ENCODE measurements at places on chromosomes 5 and 9.

DNA sequence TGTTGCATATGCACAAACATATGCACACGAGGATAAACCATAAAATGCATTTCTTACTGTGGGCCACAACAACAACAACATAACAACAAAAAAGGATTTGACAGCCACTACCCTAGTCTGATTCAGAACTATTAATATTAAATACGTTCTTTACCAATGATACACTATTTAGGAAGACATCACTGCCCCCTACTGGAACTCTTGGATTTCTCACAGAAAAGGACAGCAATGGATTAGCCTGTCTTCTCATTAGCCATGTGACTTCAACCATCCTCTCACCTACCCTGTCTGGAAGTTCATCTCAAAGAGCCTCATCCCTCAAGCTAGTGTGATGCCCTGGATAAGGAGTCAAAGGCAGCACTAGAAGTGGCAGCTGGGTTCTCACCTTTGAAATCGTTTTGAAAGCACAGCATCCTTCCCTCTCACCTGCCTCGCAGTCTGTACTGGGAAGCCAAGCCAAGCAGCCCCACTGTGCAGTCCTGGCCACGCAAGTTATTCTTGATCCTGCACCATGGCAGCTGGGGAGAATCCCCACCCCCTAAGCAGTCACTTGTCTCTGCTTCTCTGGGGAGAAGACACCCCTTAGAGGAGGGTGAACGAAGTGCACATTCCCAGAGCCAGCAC lies 64.6 kb downstream of the SH3TC2 start:
- DNase-seq = no peak

GRCh38 chr9:706606-707459 lies 134.7 kb upstream of the DMRT1 start:
- peak; percentile 18 for DNase-seq

DNA sequence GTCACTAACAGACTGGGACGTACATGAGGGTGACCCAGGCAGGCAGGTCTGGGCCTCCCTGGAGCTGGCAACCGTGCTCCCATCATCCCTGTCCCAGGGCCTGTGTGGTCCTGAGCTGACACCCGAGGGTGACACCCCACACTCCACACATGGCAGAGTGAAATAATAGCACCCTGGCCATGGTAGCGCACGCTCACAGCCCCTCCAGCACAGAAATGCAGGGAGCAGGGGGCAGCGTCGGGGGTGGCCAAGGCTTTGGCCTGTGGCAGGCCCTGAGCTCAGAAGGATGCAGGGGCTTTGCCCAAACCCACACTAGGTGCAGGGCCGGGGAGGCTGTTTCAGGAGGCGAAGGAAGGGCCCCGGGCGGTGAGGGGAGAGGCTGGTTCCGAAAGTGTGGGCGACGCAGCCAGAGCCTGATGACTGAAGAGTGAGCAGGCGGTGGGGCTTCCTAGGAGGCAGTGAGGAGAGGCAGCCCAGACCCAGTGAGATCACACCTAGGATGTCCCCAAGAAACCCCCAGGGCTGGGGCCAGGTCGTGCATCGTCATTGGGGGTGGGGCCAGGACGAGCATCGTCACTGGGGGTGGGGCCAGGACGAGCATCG lies 12.9 kb downstream of the OR2V2 start:
- DNase-seq = peak; percentile 73

GRCh38 chr5:53239301-53239990 lies 129.9 kb upstream of the MOCS2 start:
- DNase-seq = no peak

DNA sequence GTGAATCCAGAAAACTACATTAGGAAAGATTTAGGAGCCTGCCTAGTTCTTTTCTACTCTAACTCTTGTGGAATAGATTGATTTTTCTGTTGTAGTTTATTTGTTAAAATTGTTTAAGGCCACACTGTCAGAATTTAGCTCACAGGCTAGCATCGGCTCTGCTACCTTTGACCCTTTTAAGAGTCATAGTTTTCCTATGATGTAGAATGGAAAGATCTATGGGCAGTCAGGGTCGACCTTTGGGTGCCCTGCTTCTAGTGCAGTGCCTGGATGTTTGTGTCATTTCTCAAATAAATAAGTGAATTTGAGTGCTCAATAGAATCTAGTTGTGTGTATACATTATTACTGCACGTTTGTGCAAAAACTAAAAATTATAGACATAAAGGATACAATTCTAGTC lies 38.7 kb downstream of the BASP1 start:
- DNase-seq = no peak

DNA sequence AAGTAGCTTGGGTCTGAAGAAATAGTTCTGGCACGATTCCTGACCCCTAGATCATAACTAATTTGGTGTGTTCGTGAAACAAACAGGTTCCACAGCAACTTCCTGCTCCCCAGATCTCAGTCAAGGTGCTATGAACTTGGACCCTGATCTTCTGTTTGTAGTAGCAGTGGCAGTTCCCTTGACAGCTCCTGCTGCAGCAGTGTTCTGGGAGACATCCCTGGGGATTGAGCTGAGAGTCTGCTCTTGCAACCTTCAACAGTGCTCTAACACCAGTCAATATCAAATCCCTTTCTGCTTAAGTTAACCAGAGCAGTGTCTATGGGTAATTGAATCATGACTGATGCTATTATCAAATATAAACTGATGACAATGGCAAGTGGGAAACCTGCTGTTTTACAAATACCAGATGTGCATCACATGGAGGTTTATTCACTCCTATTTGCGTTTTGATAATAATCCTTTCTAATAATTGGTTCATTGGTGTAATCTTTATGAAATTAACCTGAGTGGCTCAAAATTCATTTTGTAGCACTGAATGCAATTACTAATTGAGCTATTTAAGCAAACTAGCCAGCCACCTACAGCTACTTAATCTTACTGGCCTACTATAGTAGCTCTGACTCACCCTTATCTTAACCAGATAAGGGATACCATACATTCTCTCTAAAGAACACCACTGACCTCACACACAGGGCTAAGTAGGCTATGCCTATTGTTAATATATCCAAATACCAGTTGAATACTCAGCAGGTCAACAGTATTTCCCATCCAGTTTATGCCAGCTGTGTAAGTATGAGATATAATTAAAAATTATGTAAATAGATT lies 21.9 kb downstream of the KDM4C start:
- DNase-seq = no peak

- DNase-seq = no peak
These were observed 562 bp downstream of the GSN start for GRCh38 chr9:121268598-121268850.

DNA sequence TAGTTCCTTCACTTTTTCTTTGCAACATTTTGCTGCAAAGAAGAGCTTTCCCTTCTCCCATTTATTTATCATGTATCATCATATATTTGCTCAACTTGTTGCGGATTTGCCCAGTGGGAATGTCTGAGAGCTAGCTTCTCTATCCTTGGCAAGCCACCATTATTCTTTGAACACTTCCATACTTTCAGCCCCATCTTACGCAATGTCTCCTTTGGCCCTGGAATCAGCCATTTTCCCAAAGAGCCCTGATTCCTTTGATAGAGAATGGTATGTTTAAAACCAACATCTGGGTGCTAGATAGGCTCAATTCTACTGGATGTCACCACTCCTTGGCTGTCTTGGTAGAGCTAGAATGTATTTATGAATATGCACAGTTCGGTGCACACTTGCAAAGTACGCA lies 12.6 kb upstream of the SETD9 start:
- DNase-seq = no peak

DNA sequence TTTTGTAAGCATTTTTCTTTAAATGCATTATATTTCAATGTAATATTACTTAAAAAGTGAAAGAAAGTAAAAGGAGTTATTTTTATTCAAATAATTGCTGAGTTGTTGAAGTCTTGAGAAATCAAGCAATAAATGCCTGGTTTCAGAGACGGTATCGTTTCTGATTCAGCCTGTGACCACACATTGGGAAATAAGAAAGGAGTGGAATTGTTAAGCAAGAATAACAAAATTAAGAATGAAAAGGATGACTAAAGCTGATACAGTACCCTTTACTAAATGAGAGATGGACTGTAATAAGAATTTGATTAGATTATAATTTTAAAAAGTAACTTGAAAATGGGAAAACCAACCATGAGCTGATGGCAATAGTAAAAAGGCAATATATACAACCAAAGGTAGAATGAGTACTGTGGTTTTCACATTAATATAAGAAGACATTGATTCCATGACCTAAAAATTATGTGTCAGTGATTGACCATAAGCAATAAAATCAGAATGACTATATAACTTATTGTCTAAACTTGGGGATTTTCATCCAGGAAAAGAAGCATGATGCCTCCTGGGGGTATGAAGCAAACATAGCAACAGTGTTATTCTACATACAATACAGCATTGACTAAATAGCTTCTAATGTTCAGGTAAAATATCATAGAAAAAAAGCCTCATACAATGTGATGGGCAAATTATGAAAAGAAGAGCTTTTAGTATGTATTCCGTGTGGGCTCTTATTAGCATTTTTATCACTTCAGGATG lies 101.9 kb upstream of the PRDM9 start:
- DNase-seq = no peak

DNA sequence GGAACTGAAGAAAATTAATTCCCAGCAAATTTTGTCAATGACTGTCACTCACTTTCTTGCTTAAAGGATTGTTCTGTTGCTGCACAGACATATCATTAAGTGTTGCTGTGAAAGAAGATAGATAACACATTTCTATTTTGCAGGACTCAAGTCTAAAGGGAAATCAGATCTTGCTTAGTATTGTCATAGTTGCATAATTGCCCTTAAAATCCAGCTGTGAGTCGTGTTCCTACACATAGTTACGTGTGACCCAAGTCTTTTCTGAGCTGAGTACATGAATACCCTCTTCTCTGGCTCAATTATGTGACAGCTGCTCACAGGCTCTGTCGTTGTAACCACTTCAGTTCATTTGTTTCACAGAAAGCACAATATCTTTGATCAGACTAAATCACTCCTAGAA lies 390.8 kb downstream of the DTWD2 start:
- DNase-seq = no peak

- DNase-seq = no peak
These were observed 1.3 kb downstream of the FGF1 start for GRCh38 chr5:142684508-142685041.

GRCh38 chr9:114017741-114018715 lies 60.1 kb downstream of the AMBP start:
- no peak for DNase-seq

DNA sequence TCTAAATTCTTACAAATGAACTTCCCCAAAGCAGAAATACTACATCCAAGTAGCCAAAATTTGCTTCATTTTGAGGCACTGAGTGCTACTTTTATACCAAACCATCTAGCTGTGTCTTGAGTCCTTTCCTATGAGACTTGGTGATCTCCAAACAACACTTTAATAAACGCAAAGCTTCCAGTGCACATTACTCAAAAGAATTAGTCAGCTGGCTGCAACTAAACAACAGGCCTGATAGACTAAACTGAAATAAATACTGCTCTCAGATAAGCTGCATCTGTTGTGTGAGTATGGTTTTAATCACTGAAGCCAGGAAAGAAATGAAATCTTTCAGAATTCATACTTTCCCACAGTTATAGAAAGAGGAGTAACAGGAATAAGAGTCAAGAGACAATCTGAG lies 80.3 kb downstream of the VCAN start:
- DNase-seq = no peak

DNA sequence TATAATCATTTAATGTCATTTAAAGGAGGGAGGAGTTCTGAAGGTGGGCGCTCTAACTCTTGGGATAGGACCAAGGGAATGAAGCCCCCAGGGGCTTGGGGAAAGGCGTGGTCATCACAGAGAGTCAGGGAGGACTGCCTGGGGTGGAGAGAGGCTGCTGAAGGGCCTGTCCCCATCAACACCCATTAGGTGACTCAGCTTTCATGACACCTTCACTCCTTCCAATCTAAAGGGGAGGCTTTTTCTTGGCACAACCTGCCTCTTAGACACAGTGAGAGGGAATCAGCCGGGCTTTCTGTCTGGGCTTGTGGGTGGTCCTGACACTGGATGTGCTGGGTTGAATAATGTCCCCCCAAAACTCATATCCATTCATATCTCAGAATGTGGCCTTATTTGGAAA lies 31.4 kb upstream of the ANKRD33B start:
- no peak for DNase-seq

DNA sequence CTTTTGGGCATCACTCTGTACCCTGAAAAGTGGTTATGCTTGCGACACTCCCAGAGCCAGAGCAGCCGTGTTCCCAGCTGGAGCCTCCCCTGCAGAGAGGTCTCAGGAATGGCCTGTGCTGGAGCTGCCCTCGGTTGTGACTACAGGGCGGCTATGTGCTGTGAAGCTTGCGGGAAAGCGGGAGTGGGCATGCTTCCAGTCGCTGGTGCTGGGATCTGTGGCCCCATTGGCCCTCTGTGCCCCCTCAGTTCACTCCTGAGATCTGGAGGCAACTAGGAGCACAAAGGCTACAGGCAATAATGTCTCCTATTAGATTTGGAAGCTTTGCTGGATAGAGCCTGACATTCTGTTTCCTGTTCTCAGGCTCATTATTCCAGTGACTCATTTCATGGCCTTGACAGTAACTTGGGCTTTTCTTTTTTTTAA lies 56.9 kb downstream of the GPR107 start:
- no peak for DNase-seq

GRCh38 chr5:174312641-174313040 lies 267.1 kb downstream of the NSG2 start:
- no peak for DNase-seq

DNA sequence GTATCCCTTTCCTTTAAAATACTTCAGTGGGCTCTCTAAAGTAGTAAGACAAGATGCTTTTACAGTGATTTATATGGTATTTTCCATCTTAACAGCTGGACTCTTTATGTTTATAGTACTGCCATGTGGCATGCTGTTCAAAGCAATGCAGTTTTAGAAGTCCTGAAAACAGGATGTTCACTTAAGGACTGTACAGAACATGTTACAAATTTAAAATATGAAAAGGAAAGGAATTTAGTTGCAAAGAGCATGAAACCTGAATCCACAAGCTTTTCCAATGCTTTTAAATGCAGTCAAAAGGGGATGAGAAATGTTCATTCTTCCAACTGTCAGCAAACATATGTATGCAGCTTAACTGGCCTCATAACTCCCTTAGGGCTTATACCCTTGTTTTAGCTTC lies 580.2 kb downstream of the EFNA5 start:
- DNase-seq = no peak

- no peak for DNase-seq
These were observed 118.8 kb downstream of the ATPSCKMT start for GRCh38 chr5:10130881-10131280.

DNA sequence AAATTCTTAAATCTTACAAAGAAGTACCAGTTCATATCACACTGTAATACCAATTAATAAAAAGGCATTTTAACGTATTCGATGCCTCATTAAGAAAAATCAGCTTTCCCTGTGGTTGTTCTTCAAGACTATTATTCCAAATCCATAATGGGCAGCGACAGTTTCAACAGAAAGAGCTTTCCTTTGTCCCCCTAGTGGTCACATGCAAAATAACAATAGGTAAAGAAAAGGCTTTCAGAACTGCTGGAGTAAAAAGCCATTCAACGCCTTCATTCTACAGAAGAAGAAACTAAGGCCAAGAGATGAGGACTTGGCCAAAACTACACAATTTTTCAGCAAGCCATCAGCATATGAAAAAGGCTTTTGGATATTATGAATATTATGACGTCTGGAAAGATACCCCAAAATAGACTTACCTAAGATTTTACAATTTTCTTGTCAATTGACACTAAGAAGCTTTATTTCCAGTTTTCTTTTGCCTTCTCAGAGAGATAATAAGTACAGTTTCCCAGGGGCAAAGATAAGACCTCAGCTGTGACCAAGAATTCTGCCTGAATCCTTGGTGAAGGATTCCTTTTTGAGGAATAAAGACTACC lies 6.7 kb upstream of the CDH6 start:
- DNase-seq = no peak

Data from activated CD8-positive, alpha-beta memory T cell treated with anti-CD3 and anti-CD28 coated beads, Interleukin-2, amount 50 U/mL, for 4 hours (primary cell).